Ecto neural progenitor cell (in vitro differentiated cells): ENCODE measurements at places on chromosomes 12 and 14.

DNA sequence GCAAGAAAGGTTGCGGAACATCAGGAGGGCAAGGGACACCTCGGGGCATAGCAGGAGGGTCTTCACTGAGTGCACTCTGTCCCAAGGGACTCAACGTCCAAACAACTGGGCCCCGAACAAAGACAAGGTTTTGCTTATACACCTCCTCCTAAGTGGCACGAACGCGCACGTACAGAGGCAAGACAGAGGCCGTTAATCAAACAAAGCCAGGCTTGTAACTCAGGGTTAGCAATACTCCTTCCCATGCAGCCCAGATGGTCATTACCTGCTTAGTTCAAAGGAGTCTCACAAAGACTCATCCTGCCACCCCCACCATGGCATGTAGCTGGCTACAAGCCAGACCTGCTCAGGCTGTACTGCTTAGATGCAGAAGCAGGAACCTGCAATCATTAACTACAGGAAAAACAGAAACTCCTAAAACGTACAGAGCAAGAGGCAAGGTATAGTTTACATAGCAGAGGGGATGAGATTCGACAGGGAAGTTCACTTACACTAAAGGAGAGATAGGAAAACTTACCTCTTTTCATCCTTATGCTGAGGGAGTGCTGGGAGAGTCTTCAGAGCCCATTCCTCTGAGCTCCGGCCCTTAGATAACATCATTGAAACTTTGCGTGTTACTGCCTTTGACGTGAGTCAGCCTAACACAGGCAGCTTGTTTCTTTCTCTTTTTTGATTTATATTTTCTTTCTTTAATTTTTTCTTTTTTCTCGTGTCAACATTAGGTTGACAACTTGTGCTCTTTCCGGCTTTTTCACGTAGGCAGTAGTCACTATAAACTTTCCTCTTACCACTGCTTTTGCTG is 1319.1 kb downstream of the TMEM121 start:
- DNase-seq = no peak

DNA sequence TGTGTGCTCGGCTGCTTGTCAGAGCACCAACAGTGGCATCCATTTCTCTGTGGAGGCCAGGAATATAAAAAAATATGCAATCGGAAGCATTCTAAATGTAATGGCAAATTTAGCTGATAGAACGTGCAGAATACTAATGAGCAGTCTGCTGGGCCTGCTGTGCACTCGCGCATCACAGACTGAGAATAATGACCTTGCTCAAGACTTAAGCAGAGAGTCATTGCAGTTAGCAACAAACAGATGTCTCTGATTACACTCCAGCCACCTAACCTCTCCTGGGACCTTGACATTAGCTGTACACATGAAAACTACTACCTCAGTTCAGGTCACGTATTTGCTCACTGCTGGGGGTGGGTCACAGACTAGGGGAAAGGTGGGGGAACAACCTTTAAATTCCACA is 269.2 kb upstream of the DAAM1 start:
- no peak for DNase-seq

- DNase-seq = no peak
Observed at GRCh38 chr14:67569651-67570290, 30.3 kb downstream of the PIGH start.

GRCh38 chr14:37343307-37344094 is 145.8 kb downstream of the MIPOL1 start:
- no peak for DNase-seq

GRCh38 chr12:97321621-97322020 is 141.0 kb upstream of the RMST start:
- no peak for DNase-seq

DNA sequence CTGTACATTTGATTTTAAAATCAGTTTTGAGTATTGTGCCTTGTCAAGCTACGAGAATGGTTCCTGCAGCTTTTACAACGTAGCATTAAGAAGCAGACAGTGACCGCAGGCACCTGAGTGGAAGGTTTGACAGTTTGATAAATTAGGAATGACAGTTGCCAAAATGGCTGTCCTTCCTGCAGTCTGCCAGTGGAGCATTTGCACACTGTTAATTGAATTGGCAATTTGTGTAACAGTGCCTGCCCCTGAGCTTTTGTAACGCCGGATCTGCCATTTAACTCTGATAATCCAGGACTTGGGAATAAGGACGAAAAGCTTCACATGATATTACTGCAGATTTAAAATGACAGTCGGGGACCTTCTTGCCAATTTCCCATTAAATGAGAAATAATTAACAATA is 385.3 kb downstream of the NPAS3 start:
- DNase-seq = no peak

DNA sequence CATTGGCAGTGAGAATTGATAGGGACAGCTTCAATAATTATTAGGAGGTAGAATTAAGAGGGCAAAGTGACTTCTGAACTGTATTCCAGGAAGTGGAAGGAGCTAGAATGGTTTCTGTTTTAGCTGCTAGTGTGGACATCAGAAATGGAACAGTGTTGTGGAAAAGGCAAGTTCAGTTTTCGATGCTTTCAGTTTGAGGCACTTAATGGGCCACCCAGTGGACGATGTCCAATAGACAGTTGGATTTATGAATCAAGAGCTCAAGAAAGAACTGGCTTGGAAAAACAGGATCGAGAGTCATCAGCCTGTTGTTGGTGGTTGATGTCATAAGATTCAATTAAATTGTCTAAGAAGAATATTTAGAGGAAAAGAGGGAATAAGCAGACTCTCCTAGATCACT is 136.3 kb downstream of the DYRK2 start:
- no peak for DNase-seq

DNA sequence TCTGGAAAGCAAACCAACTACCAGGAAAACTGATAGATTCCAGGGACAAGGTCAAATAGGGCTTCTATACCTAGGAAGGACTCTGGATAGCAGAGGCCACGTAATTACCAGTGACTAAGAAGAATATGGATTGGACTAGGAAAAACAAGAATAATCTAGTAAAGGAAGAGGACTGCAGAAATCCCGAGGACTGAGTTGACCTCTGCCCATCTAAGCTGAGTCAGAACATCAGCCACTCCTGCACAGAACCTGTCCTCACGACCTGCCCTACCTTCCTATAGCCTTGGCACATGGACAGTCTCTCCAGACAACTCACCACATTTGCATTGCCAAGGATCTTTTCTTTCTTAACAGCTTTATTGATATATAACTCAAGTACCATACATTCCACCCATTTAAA is 2.3 kb downstream of the OR6J1 start:
- no peak for DNase-seq

- DNase-seq = no peak
Observed at GRCh38 chr12:6080149-6081045, 44.1 kb downstream of the VWF start.

- no peak for DNase-seq
Observed at GRCh38 chr14:61328626-61329262, 7.4 kb downstream of the PRKCH start.

DNA sequence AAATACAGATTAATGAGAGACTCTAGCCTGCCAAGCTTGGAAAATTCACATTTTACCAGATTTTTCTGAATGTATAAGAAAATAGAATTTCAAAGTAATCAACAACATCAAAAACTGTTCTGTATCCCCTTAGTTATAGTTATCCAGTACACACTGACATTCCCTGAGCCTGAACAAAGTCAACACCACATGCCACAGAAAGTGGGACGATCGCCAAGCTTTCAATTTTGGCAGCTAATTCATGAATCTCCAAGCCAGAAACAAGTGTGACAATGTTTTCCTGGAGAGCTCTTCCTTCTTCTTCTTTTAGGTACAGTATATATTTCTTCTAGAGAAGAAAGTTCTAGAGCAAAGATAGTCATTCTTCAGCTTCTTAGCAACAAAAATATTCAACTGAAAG is 290.2 kb downstream of the PRKD1 start:
- no peak for DNase-seq

DNA sequence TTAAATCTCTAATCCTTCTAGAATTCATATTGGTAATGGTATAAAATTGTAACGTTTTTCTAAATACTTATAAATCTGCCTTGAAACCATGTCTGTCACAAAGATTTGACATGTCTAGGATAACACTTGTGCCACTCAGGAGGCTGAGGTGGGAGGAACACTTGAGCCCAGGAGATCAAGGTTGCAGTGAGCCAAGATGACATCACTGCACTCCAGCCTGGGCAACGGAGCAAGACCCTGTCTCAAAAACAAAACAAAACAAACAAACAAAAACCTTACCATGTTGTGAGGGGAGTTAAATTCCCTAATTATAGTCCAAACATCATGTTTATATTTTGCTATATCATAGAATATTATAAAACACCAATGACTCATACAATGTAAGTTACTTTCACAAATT is 317.5 kb upstream of the SOX5 start:
- DNase-seq = no peak

GRCh38 chr14:68606644-68607043 is 186.2 kb downstream of the ZFP36L1 start:
- DNase-seq = no peak

GRCh38 chr12:6603095-6603567 is 4.0 kb downstream of the CHD4 start:
- peak; percentile 58 for DNase-seq

- DNase-seq = no peak
Observed at GRCh38 chr12:112916270-112916669, 9.5 kb downstream of the OAS1 start.

DNA sequence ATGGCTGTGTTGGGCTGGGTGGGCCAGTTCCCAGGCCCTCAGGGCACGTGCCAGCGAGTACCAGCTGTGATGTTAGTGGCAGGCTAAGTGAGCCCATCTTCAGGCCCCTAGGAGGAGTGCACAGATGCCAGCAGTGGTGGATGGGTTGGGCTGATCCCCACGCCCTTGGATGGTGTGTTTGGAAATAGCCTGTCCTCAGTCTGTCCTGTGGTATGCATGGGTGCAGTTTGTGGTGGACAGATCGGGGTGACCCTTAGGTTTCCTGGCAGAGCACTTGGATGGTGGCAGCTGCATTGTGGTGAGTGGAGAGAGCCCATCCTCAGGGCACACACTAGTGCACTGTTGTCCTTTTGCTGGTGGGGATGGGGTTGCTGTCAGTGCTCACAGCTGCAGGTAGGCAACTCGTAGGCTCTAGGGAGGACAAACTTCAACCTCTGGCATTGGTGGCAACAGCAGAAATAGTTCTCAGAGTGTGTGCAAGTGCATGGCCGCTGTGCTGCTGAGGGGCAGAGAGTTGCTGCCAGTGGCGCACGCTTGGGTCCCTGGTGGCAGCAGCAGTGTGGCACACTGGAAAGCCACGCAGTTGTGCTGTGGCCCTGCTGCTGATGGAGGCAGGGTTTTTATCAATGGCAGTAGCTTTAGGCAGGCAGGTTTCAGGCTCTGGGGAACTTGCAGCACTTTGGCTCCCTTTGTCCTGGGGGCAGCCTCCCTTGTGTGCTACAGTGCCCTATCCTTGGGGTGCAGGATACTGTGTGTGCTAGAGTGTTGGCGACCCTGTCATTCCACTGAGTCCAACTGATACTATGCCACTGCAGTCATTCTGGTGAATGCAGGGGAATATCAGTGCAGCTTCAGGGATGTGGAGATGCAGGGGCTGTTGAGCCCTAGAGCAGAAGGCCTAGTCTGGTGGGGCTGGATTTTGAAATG is 65.5 kb downstream of the FBXO33 start:
- DNase-seq = no peak

DNA sequence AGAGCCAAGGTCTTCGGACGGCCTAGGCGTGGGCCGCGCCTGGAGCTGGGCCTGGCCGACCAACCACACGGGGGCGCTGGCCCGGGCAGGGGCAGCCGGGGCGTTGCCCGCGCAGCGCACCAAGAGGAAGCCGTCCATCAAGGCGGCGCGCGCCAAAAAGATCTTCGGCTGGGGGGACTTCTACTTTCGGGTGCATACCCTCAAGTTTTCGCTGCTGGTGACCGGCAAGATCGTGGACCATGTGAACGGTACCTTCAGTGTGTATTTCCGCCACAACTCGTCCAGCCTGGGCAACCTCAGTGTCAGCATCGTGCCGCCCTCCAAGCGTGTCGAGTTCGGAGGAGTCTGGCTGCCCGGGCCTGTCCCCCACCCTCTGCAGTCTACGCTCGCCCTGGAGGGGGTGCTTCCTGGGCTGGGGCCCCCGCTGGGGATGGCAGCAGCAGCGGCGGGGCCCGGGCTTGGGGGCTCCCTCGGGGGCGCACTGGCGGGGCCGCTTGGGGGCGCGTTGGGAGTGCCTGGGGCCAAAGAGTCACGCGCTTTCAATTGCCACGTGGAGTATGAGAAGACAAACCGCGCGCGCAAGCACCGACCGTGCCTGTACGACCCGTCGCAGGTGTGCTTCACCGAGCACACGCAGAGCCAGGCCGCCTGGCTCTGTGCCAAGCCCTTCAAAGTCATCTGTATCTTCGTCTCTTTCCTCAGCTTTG is 4.4 kb upstream of the SHMT2 start:
- DNase-seq = peak; percentile 90

DNA sequence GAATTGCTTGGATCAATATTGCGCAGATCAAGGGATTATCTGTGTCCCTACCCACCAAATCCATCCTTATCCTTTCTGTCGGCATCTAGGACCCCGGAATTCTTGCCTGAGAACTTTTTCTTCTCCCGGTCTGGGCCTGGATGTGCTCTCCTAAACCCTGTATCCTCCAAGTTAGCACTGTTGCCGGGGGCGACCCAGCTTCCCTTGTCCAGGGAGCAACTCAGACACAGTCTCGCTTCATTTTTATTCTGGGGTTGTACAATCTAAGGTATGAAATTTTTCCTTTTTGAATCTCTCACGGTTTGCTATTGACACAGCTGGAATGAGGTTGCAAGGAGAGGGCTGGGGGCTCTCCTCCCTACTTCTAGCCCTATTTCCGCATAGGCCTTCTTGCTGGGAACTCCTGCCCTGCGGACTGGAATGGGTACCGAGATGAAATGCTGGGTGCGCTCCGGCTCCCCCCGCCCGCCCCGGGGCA is 403 bp upstream of the PNP start:
- DNase-seq = no peak

DNA sequence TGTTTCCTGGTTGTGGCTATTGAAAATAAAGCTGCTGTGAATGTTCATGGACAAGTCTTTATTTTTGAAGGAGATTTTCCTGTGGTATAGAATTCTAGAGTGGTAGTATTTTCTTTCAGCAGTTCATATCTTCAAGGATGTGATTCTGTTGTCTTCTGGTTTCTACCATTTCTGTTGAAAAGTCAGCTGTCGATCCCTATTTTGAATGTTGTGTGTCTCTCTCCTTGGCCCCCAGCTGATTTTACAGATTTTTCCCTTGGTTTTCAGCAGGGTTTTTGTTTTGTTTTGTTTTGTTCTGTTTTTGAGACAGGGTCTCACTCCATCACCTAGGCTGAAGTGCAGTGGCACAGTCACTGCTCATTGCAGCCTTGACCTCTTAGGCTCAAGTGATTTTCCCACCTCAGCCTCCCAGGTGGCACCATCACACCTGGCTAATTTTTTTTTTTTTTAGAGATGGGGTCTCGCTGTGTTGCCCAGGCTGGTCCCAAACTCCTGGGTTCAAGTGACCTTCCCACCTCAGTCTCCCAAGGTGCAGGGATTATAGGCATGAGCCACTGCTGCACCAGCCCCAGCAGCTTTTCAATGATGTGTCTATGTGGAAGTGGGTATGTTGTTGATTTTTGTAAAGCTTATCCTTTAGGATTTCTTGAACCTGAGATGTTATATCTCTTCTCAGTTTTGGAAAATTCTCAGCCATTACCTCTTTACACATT is 28.1 kb downstream of the CFAP251 start:
- DNase-seq = no peak

- no peak for DNase-seq
Observed at GRCh38 chr14:49583629-49584028, 2.6 kb downstream of the RPS29 start.

GRCh38 chr14:89171168-89171567 is 245.9 kb downstream of the FOXN3 start:
- DNase-seq = no peak

GRCh38 chr14:69716478-69717187 is 50.3 kb upstream of the SRSF5 start:
- DNase-seq = no peak
